Kidney tubule cell (primary cell): ENCODE measurements at places on chromosomes 5 and 9.

- DNase-seq, result peak; percentile 3
Measured at GRCh38 chr9:10704720-10705119, 91.9 kb upstream of the PTPRD start.

DNA sequence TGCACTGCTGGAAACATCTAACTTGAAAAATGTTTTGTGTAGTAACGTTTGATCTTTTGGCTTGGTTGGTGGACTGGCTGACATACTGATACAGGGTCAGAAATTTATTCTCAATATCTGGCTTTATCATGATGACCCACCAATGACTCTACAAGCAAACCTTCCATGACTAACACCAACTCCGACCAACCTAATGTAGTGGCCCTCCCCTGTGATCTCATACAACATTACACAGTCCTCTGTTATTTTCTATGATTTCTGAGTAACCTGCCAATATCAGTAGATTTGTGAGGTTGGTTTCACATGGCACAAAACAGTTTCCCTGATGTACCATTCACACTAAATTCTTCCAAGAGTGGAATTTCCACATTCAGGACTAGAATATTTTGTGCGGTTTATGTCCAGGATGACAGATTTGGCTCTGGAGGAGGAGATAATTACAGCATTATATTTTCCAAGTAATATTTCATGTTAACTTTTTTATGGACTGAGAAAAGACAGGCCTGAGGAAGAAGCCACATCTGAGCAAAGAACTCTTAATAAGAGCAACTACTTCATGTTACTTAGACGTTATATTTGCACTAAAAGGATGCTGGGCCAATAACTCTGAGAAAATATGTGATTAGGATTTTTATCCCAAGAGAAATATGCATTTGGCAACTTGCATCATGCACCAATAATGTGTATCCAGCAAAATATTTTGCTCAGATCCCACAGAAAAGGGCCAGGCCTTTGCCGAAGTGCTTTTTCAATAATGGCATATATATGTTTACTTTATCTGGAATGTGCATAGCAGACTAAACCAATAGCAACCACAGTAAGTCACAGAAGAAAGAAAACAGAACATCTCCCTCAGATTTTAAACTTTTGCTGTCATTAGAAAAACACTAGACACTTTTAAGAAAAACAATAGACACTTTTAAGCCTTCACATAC is 273.4 kb downstream of the KCNN2 start:
- DNase-seq, result no peak

DNA sequence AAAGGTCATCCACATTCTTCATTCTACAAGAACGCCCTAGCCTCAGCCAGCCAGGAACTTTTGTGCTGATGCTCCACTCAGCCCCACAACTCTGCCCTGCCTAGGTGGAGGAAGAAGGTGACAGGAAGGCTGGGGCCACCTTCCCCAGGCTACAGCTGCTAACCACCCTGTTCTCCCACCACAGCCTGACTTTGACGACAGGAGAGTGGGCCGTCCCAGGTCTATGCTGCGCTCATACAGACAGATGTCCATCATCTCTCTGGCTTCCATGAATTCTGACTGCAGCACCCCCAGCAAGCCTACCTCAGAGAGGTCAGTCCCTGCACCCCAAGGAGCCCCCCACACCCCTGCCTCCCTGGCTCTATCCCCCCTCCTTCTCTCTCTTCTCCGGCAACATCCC is 28.2 kb upstream of the FOXI1 start:
- DNase-seq, result no peak

DNA sequence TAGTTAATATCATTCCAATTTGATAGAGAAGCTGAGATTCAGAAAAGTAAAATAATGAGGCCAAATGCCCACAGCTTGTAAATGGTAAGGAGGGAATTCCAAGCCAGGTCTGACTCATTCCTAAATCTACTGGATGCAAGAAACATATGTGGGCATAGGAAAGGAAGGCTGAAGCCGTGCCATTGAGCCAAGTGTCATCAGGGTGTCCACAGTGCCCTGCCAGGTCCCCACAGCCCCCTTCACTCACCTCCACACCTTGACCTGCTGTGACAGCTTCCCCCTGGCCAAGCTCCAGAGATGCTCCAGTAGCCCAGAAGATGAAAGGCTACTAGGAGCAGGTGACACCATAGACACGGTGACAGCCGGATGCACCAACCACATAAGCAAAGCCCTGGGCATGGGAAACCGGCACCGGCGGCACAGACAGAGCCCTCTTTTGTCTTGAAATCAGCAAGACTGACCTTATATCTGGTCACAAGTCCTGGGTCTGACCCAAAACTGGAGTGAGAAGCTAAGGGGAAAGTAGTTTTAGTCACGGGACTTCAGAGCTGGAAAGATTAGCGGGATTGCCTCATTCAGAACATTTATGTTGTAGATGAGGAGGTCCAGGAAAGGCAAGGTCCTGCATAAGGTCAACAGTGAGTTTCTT is 20.1 kb upstream of the FAT2 start:
- DNase-seq, result no peak

GRCh38 chr5:125987677-125988255 is 435.4 kb upstream of the GRAMD2B start:
- no peak for DNase-seq

DNA sequence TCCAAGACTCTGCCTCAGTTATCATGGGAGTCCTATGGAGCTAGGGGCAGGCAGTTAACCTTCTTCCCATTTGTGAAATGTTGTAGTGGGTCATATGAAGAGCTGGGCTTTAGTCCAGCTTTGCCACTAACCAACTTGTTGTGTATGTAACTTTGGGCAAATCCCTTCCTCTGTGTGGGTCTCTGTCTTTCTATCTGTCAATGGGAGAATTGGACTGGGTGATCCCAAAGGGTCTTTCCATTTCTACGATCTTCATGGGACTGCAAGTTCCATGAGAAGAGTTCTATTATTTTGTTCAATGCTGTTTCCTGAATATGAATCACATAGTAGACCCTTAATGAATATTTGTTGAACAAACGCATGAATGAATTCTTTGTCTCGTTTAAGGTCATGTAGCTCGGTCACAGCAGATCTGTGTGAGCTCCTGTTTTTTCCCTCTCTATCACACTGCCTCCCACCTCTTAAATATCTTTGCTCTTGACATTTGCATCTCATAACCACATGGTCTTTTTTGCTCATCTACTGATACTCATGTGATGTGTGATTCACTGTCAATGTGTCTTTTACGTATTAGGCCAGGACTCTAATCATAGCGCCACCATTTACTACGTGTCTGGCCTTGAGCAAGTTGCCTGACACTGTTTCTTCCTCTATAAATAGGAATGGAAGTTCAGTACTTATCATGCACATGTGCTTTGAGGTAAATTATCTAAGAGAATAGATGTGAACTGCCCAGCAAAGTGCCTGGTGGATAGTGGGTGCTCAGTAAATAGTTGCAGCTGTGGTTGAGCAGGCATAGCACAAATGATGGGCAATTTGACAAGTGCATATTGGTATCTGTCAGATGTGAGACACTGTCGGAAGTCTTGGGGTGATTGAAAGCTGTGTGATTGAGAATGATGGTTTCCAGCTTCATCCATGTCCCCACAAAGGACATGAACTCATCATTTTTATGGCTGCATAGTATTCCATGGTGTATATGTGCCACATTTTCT is 37.4 kb downstream of the PTTG1 start:
- no peak for DNase-seq

- DNase-seq, result no peak
Measured at GRCh38 chr5:160289356-160289651, 23.1 kb downstream of the CCNJL start.

DNA sequence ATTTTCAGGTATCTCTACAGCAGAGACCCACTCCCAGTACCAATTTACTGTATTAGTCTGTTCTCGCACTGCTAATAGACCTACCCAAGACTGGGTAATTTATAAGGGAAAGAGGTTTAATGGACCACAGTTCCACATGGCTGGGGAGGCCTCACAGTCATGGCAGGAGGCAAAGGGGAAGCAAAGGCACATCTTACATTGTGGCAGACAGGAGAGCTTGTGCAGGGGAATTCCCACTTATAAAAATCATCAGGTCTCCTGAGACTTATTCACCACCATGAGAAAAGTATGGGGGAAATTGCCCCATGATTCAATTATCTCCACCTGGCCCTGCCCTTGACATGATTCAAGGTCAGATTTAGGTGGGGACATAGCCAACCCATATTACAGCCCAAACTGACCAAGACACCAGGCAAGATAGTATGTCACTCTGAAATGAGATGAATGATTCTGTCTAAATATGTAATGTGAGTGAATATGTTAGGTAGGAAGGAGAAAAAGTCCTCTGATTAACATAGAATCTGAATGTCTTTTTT is 182.5 kb upstream of the CDH12 start:
- DNase-seq, result no peak

DNA sequence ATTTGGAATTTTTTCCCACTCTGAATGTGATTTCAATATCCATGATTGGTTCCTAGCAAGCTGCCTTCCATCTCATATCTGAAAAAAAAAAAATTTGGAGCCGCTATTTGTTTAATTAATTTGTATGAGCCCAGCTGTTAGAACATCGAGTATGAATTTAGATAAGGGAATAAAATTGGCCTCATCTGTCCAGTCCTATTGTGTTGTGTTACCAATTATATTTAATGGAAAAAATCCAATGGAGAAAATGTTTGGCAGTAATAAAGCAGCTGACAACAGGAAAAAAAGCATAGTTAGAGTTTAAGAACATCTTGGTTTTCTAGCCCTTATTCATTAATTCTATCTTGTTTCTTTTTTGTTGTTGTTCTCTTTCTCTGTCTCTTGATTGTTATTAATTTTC is 735.6 kb upstream of the RIOK2 start:
- DNase-seq, result no peak

DNA sequence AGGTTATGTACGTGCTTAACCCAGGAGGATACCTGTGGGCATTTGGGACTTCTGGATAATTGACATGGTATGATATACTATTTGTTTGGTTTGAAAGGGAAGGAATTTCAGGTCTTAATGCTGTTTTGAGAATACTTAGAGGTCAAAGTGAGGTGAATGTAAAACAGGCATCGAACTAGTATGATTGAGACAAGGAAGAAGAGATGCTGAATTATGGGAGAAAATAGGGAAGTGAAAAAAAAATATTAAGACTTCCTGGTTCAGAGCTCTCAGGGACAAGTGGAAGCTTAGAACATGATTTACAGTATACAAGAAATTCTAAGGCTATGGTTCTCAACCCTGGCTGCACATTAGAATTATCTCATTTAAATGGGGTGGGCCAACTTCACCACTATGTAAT is 115.3 kb downstream of the CD180 start:
- no peak for DNase-seq

DNA sequence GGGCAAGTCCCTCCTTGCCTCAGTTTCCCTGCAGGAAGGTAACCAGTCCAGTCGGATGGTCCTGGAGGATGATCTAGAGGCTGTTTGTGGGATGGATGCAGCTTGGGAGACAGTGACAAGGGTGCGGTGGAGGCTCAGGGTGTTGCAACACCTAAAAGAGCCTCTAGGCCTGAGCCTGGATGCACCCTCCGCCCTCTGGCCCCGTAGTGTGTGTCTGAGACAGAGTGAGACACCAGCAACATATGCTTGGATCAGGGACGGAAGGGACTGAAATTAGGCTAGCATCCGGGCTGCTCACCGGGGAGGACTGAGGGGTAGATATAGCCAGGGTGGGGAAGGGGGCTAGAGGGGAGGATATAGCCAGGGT is 1.1 kb downstream of the CRAT start:
- DNase-seq, result peak; percentile 30

- DNase-seq, result no peak
Measured at GRCh38 chr9:91161465-91162300, 200.0 kb downstream of the AUH start.

- DNase-seq, result no peak
Measured at GRCh38 chr5:177510567-177511053, 984 bp upstream of the DOK3 start.

- no peak for DNase-seq
Measured at GRCh38 chr5:134837530-134838181, 8.1 kb upstream of the C5orf24 start.

DNA sequence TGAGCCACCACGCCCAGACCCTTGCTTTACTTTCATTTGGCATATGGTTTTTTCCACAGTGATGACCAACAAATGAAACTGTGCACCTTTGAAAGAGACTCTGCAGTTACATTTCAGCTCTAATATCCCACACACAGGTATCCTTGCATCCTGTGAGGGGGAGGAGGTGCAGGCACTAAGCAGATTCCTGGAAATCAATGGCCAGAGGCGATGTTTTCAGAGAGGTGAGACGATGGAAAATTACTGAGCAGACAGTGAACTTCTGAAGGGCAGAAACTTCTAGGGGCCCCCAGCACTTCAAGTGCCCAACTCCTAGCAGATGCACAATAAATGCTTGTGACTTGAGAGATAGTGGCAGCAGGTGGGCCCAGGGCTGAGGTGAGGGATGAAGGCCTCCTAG is 29.8 kb upstream of the GNE start:
- peak; percentile 20 for DNase-seq

DNA sequence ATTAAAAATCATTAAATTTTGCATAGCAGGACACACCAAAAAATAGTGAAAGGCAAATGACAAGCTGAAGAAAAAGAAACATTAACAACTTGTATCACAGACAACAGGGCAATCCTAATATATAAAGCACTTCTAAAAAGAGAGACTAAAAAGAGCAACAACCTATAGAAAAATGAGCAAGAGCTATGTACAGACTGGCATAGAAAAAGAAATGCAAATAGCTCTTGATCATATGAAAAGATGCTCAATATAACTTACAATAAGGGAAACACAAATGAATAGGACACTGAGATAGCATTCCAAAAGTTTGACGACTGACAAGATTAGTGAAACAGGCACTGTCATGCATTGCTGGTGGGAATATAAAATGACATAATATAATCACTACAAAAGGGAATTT is 235.9 kb downstream of the SEC61B start:
- DNase-seq, result no peak
